NCI-H510A treated with DMSO at 0.1 percent for 48 hours (cell line): ENCODE measurements at places on chromosomes 11 and 22.

DNA sequence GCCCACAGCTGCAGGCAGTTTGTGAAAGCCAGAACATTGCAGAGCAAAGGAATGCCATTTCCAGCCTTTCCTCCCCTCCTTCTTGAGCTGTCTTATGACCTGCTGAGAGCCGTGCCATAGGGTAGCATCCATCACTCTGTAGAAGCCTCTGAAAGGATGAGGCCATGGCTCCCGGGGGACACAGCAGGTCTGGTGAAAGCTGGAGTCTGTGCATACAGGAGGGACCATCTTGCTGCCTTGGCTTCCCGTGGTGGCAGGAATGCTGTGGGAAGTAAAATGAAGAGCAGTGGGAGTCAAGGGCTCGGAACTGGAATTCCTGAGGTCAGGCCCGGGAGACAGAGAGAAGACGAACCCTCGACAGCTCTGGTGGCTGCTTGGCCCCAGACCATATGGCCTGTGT, 30.9 kb downstream of the ANO1 start:
- DNase-seq: no peak

DNA sequence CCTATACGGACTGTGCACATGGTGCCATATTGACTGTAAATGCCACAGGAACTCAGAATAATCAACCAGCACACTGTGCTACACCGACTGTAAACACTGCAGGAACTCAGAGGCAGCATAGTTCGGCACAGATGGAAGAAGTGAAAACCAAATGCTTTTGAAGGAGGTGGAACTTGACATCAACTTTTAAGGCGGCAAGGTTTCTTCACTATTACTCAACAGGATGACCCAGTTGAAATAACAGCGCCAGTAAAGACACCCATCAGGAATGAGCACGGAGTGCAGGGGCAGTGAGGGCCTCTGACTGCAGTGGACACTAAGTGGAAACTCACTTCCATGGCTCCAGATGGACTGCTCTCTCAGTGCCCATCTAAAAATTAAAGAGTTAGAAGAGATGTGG, 15.7 kb downstream of the TESMIN start:
- DNase-seq: no peak

- DNase-seq: no peak
Measured at GRCh38 chr11:73760135-73760678, 667 bp downstream of the RAB6A start.

DNA sequence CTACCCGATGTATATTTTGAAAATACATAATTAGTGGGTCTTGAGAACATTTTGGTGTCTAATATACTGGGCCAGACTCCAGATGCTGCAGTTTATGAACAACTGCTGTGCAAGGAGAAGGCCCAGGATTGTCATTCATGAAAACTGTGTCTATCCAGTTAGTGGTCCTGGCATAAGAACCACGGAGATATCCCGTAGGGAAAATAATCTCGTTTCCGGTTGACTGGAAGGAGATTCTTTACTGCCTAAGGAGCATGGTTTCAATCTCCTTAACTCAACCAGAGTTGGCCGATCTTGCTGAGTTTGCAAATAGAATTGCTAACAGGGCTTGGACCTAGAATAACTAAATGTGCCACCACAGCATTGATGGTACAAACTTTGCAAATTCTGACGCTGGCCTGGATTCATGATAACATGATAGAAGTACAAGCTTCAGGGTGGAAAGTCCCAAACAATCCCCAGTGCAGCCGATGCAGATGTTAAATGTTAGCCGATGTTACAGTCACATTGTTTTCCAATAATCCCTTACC, 4.6 kb upstream of the RTCB start:
- DNase-seq: no peak

- no peak for DNase-seq
Measured at GRCh38 chr11:93166862-93167261, 30.9 kb downstream of the SLC36A4 start.

DNA sequence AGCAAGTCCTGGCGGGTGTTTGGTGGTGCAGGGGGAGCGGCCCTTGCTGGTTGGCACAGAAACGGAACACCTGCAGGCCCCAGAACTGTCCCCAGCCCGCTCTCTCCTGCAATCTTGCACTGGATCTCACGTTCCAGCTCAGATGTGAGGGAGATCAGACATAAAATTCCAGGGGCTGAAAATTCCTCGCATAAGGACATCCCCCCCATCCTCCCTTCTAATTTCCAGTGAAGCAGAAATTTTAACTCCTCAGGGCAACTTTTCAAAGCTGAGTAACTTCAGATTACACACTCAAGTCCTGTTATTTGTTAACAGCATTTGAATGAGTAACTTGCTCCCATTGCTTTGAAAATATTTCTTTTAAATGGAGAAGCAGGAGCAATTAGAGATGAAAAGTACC, 40.3 kb upstream of the RASSF10 start:
- no peak for DNase-seq

GRCh38 chr11:7220636-7221035, 31.1 kb upstream of the SYT9 start:
- no peak for DNase-seq

- DNase-seq: no peak
Measured at GRCh38 chr11:34208266-34209135, 103.1 kb downstream of the NAT10 start.

- DNase-seq: no peak
Measured at GRCh38 chr11:128913806-128914205, 22.6 kb downstream of the KCNJ5 start.

GRCh38 chr22:19765477-19766239, 5.1 kb downstream of the TBX1 start:
- no peak for DNase-seq

DNA sequence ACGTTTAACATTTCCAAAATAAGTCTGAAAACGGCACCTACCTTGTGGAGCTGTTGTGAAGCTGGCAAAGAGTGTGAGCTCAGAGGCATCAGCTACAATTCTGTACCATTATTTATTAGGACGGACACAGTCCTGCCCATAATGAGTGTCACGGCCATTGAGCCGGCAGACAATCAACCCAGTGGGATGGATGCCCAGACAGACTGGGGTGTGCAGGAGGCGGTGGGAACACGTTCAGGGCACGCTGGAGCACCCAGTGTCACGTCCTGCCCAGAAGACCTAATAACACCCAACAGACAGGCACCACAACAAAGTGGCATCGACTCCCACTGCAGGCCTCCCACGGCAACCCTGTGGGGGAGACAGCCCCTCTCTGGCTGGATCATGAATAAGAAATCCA, 34.5 kb downstream of the TPST2 start:
- no peak for DNase-seq

DNA sequence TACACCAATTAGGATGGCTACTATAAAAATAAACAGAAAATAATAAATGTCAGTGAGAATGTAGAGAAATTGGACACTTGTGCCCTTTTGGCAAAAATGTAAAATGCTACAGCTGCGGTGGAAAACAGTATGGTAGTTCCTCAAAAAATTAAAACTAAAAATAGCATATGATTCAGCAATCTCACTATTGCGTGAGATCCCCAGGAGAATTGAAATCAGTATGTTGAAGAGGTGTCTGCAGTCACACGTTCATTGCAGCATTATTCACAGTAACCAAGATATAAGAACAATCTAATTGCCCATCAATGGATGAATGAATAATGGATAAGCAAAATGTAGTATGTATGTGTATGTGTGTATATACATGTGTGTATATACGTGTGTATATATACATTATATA, 6.8 kb downstream of the OR52N2 start:
- DNase-seq: no peak

- DNase-seq: no peak
Measured at GRCh38 chr11:36296884-36297543, 926 bp downstream of the PRR5L start.
